ENCODE measurements at places on chromosomes 7 and 10. TPM values are rescaled to one million over a fixed set of nuclear protein-coding genes. Genes with fewer than 3 reads are reported as not detected.

Gene CALN1
- not detected for total RNA-seq

Gene SLIT1
- under 0.01 TPM for total RNA-seq

Gene UCN3
- total RNA-seq: not detected

Gene GBX1
- not detected for total RNA-seq

Gene TRUB1
- 28.6 TPM for total RNA-seq

Gene PHYHIPL
- not detected for total RNA-seq

Gene TRIM50
- total RNA-seq: not detected

Gene HKDC1
- 2.9 TPM for total RNA-seq

Gene ADAM8
- 1.2 TPM for total RNA-seq

Gene ATP6V1F
- total RNA-seq: 91.9 TPM

Gene LFNG
- total RNA-seq: 21.0 TPM

DNA sequence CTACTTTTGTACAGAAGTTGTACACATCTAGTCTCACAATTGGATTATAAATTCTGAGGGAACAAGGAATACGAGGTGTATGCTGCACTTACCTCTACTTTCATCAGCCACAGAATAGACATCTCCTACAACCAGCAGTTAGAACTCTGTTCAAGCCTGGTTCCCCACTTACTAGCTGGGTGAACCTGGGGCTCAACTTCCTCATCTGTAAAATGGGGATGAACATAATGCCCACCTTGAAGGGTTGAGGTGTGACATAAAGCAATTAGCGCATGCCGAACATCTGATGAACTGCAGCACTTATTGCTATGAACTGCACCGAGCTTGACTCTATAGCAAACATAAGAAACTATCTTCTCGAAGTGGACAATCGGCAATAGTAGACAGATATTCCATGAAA lies 25.3 kb downstream of the XPNPEP1 start:
- no peak for DNase-seq

GRCh38 chr10:17616403-17617030 lies 657 bp downstream of the HACD1 start:
- no peak for DNase-seq

- peak; percentile 79 for DNase-seq
These were observed 99.9 kb downstream of the TRIL start for GRCh38 chr7:28858206-28858605.

GRCh38 chr7:12210179-12211053 lies 678 bp upstream of the TMEM106B start:
- DNase-seq: peak; percentile 22

- no peak for DNase-seq
These were observed 41.6 kb upstream of the SDHAF3 start for GRCh38 chr7:97075928-97076327.

GRCh38 chr7:21486511-21486910 lies 56.3 kb upstream of the DNAH11 start:
- DNase-seq: no peak

- no peak for DNase-seq
These were observed 49.6 kb downstream of the SHH start for GRCh38 chr7:155762655-155763054.

GRCh38 chr10:117188371-117188770 lies 8.9 kb upstream of the KCNK18 start:
- no peak for DNase-seq

DNA sequence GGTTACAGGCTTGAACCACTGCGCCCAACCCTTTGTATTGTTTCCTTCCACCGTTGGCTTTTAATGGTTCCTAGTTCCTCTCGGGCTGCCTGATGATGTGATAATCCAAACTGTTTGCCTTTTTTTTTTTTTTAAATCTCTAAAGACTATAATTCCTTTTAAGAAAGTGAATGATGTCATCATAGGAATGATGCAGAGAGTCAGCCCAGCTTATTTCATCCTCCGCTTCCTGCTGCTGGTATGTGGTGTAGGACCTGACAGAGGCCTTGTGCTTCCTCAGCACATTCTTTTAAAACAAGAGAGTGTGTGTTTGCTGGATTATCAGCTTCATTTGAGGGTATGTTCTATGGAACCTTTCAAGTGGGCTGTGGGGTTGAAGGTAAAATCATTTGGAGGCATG lies 241.4 kb downstream of the LRMDA start:
- DNase-seq: no peak

DNA sequence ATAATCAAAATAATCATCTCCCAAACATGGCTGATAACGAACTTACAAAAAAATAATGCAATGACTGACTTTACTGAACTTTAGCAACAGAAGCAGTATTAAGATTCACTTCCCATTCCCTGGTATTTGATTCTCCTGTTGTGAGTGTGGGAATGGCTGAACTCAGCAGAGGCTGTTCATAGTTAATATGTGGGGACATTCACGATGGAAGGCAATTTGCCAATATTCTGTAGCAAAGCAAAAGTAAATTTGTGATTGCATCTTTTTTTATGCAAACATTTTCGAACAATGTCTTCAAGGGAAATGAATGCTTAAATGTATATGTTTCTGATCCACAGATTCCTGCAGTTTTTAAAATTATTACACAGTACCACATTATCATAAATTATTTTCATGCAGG lies 431.7 kb upstream of the KLF6 start:
- no peak for DNase-seq

- peak; percentile 48 for DNase-seq
These were observed 70.2 kb downstream of the UBE2H start for GRCh38 chr7:129882531-129882930.

DNA sequence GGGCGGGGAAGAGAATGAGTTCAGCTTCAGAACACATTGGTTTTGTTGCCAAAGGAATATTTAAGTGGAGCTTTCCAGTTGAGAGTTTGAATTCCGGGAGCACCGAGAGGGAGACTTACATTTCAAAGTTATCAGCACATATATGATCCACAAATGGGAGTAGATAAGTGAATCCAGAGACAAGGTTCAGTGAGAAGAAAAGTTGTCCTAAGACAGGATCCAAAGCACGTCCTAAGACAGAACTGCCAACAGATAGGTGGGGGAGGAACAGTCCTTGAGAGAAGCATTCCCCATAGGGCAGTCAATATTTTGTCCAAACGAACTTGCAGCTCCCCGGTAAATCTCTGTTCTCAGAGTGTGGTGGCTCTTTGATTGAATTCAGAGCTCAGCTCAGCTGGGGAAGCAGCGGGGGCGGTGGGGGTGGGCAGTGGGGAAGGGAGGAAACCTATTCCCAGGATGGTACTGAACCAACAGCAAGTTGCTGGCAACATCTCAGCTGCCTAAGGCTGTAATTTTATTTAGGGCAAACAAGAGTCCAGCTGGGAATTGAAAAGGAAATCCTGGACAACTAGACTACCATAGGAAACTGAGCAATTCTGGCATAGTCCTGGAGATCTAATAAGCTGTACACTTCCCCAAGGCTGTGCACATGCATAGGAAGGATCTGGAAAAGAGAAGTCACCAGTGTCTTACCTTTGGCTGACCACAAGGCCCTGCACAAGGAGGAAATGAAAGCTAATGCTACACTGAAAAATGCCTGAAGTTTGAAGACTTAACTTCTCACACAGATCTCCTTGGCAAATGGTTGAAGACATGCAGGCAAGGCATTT lies 94.2 kb upstream of the CXCL12 start:
- peak; percentile 59 for DNase-seq

DNA sequence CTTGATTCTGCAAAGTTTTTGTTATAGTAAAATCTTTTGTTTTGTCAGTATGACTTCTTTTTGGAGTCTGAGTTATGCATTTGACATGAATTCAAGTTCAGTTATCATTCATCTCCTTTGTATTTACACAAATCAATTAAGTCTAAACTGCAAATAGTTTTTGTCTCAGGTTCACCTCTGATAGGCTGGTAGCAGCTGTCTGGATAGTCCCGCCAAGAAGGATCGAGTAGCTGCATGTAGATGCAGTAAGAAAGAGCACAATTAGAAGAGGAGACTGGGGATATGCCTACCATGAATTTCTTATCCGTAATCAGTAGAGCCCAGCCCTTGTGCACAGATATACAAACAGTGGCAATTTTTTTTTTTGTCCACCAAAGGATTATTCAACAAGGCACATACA lies 392.5 kb upstream of the ETV1 start:
- no peak for DNase-seq

DNA sequence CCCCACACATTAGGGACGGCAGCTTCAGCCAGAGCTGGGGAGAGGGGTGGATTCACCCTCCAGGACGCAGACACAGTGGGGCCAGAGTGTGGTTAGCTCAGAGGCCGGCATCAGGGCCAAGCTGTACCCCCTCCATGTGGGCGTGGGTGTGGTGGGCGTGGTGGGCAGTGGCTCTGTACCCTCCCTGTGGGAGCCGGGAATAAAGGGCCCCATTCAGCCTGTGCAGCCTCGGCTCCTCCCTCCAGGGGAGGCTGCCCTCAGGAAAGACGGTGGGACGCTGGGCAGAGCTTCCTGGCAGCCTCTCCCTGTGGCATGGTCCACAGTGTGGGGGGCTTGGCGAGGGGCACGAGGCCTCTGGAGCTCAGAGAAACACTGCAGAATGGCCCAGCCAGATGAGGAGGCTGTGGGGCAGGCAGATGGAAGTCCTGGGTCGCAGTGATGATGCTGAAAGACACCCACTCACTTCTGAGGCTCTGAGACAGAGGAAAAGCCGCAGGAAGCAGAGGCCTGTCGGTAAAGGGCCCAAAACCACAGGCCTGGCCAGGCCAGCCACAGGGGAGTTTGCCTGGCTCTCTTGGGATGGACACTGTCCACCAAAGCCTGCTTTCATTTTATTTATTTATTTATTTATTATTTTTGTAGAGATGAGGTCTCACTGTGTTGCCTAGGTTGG lies 108.0 kb downstream of the SH3PXD2A start:
- peak; percentile 84 for DNase-seq
